HepG2 (cell line): ENCODE measurements at places on chromosomes 16 and 17. TPM values are rescaled to one million over a fixed set of nuclear protein-coding genes. Genes with fewer than 3 reads are reported as not detected.

DNA sequence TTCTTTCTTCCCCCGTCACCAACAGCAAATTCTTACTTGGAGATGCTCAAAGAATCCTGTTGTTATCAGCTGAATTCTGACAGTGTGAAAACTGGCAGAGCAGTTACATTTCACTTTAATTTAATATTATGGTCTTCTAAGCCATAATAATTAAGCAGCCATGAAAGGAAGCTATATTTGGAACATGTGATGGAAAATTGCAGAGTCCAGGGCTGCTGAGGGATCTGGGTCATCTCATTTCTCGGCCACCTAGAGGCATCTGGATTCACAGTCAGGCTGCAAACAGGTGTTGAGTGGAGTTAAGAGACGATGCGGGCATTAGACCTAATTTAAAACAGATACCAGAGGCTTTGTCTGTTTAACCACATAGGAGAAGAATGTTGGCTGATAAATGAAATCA is 38.4 kb downstream of the CHD9NB start:
- no peak for DNase-seq
- no peaks in the 10 kb centered on the region for H3K4me1 ChIP-seq
- H3K27ac ChIP-seq = no peak overlapping the region
- 0 out of 3 replicates have a peak, but pooled peaks cover 5% of the 10 kb centered on the region for H3K27me3 ChIP-seq
- H3K36me3 ChIP-seq = no peaks in the 10 kb centered on the region

GRCh38 chr16:268141-269053 is 7.3 kb downstream of the RGS11 start:
- H3K4me1 ChIP-seq = peaks cover 36% of the 10 kb centered on the region
- H3K27me3 ChIP-seq = peaks cover 49% of the 10 kb centered on the region; the same call in 2 of the 3 replicates
- peak overlapping the region; percentile 44; the same call in 1 of the 2 replicates for H3K4me3 ChIP-seq

GRCh38 chr17:7045492-7046126 is 1.7 kb upstream of the SLC16A11 start:
- H3K4me3 ChIP-seq = peak overlapping the region; percentile 61
- H3K36me3 ChIP-seq = no peaks in the 10 kb centered on the region
- peak overlapping the region; percentile 73 for H3K27ac ChIP-seq
- no peaks in the 10 kb centered on the region for H3K27me3 ChIP-seq
- peak; percentile 80 for DNase-seq

GRCh38 chr17:72419866-72420774 is 299.3 kb downstream of the SOX9 start:
- H3K27ac ChIP-seq = peak overlapping the region; percentile 83
- H3K4me3 ChIP-seq = no peak overlapping the region
- H3K4me1 ChIP-seq = peaks cover 88% of the 10 kb centered on the region
- peaks cover 37% of the 10 kb centered on the region for H3K36me3 ChIP-seq

The WNT3 gene
- 6.4 and 8.5 TPM in 2 replicates for total RNA-seq

DNA sequence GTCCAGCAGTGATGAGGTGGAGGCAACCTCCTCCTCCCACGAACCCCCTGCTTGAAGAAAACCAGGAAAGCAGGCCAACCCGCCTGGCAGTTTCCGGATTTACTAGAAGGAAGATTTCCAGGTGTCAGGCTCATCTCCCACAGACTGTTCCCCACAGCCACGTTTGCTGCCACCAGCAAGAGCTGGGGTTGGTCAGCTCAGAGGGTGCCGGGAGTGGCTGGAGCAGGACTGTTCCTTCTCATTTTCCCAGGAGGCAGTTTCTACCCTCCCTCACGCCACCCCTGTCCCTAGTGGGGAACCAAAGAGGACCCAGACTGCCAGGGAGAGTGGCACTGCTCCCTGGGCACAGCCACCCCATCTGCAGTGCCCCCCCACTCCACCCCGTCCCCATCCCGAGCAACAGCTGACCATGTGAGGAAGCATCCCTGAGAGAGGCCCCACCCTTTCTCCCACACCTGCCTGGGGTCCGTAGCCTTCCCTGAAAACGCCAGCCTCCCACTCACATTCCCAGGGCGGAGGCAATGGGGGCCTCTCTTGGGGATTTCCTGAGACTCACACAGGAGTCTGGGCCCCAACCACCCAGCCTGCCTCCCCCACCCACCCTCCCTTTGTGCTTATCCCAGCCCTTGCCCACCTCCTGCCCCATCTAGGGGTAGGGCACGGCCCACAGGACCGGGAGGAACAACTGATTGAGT is 5.9 kb downstream of the KRT17 start:
- no peak overlapping the region for H3K27ac ChIP-seq
- no peaks in the 10 kb centered on the region for H3K36me3 ChIP-seq
- DNase-seq = no peak
- H3K27me3 ChIP-seq = peaks cover 48% of the 10 kb centered on the region; the same call in 2 of the 3 replicates

DNA sequence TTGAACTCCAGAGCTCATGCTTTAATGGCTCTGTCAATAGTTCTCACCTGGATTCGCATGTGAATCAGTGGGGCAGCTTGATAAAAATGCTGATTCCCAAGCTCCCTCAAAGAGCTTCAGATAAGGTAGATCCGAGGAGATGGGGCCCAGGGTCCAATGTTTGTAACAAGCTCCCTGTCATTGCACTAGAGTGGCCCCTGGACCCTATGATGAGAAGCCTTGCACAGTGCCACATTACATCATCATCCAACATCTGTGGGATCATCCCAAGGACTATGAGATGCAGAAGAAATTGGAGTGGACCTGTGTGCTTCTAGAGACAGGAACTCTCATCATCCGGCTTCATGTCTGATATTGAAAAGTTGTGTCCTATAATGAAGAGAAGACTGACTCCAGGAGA is 340.8 kb downstream of the SHISA9 start:
- no peaks in the 10 kb centered on the region for H3K27me3 ChIP-seq
- H3K4me1 ChIP-seq = peaks cover 68% of the 10 kb centered on the region
- no peak overlapping the region for H3K4me3 ChIP-seq
- H3K27ac ChIP-seq = no peak overlapping the region
- no peaks in the 10 kb centered on the region for H3K36me3 ChIP-seq

DNA sequence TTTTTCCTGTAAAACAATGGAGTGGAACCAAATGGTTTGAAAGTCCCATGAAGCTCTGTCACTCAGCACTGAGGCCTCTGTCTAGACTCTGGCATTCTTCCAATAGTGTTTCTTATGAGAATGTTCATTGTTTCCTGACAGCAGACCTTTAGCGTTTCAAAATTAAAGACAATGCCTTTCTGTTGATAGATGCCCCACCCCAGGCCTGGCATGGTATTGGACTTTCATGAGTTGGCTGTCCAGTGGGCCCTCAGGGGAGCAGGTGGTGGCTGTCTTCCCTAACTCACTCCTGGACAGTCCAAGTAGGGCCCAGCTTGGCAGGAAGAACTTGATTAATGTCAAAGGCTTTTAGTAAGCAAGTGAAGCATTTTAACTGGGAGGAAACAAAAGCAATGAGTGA is 186.5 kb upstream of the CCL2 start:
- no peak overlapping the region for H3K27ac ChIP-seq
- H3K27me3 ChIP-seq = no peaks in the 10 kb centered on the region; the same call in 1 of the 2 replicates
- no peak overlapping the region for H3K4me3 ChIP-seq
- no peaks in the 10 kb centered on the region for H3K4me1 ChIP-seq
- no peaks in the 10 kb centered on the region for H3K36me3 ChIP-seq

DNA sequence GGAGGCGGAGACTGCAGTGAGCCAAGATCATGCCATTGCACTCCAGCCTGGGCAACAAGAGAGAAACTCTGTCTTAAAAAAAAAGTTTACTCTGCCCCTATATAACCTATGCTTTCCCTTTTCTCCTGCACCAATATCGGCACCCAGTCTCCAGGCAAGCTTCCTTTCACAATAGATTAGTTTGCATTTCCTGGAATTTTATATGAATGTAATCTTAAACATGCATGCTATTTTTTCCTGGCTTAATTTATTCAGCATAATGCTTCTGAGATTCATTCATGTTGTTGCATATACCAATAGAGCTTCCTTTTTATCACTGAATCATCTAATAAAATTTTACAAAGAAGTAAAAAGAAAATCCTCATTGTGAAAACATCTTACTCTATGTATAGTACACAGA is 59.4 kb downstream of the USP32 start:
- no peak overlapping the region for H3K27ac ChIP-seq
- no peaks in the 10 kb centered on the region for H3K27me3 ChIP-seq
- no peak overlapping the region for H3K4me3 ChIP-seq
- peaks cover 2% of the 10 kb centered on the region; the same call in 2 of the 3 replicates for H3K36me3 ChIP-seq

DNA sequence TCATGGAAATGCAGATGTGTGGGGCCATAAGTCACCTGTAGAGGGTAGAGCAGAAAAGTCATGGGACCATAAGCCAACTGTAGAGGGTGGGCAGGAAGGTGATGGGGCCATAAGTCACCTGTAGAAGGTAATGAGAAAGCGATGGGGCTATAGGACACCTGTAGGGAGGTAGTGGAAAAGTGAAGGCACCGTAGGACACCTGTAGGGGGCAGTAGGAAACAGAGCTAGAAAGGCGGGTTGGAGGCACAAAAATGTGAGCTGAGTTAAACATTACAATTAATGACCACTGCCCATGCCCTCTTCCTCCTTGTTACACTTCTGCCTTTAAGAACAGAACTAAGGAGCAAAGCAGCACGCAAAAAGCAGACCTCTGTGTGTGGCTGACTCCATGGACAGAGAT is 150.1 kb downstream of the SHISA6 start:
- no peaks in the 10 kb centered on the region for H3K36me3 ChIP-seq
- DNase-seq = peak; percentile 3
- H3K27ac ChIP-seq = no peak overlapping the region
- H3K27me3 ChIP-seq = no peaks in the 10 kb centered on the region; the same call in 1 of the 2 replicates

- peak; percentile 96 for DNase-seq
- peak overlapping the region; percentile 41 for H3K4me3 ChIP-seq
- H3K27me3 ChIP-seq = no peaks in the 10 kb centered on the region
- peak overlapping the region; percentile 97 for H3K27ac ChIP-seq
- peaks cover 98% of the 10 kb centered on the region for H3K4me1 ChIP-seq
Observed at GRCh38 chr17:30344283-30345088, 10.6 kb upstream of the TMIGD1 start.

The FBXW10 gene
- total RNA-seq = 0.04 TPM in 1 of 2 replicates, not detected in the other

DNA sequence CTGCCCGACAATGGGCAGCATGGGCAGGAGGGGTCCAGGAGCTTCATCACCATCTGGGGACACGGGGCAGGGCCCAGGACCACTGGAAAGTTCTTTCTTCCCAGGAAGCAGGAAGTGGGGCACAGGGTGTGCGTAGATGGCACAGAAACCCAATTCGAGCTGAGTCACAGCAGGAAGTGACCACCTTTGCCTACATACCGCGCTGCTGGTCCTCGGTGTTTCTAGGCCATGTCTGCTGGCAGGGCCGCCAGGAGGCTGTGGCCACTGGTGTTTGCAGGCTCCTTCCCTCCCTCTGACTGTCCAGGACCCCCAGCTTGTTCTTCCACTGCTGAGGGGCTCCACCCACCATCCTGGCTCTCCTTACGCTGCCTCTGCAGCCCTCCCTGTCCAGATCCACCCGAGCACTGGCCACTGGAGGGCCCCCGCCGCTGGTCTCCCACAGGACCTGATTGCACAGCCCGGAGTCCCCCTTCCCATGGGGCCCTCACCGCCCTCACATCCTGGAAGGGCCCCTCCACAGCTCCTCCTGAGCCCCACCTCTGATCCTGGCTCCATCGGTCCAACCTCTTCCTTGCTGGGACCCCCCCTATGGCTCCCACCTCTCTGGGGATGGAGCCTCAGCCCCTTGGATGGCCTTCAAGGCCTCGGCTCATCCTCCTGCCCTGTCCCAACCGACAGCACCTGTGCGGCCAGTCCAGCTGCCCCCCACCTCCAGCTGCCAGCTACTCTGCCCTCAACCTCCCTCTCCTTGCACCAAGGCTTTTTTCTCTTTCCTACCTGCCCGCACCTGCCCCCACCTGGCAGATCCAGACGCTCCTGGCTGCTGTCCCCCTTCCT is 14.5 kb upstream of the RASD1 start:
- H3K27me3 ChIP-seq = no peaks in the 10 kb centered on the region
- no peaks in the 10 kb centered on the region for H3K4me1 ChIP-seq
- no peak for DNase-seq
- H3K36me3 ChIP-seq = no peaks in the 10 kb centered on the region
- H3K27ac ChIP-seq = no peak overlapping the region

DNA sequence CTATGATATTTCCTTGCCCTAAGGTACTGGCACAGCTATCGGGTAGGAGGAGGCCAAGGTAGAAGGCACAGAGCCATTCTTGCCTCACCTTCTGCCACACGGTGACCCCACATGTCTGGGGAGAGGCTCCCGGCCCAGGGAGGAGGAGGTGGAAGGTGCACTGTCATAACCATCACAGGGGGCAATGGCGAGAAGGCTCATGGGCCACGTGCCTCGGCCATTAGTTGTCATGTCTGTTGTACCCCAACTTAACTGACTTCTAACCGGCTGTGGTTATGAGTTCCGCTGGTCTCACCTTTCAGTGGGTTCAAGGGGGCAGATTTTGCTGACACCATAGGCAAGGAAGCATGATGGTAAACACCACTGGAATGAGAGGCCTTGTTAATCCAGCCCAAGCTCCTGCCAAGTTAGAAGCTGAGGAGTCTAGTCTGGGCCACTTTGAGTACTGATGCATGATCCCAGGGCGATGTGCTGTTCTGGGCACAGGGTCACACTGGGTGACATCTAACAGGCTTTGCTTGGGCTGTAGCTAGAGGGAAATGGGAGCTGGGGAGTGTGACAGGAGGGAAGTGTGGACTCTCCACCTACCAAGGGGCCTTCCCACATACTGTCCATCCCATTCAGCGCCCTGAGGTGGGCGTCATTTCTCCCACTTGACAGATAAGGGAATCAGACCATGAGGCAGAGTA is 39.6 kb downstream of the HLF start:
- no peak for DNase-seq
- no peaks in the 10 kb centered on the region for H3K27me3 ChIP-seq
- peak overlapping the region; percentile 86 for H3K27ac ChIP-seq
- H3K36me3 ChIP-seq = peaks cover 22% of the 10 kb centered on the region
- H3K4me1 ChIP-seq = peaks cover 100% of the 10 kb centered on the region
- peak overlapping the region; percentile 15 for H3K4me3 ChIP-seq

The KCNH6 gene
- 0.08 and 0.18 TPM in 2 replicates for total RNA-seq

DNA sequence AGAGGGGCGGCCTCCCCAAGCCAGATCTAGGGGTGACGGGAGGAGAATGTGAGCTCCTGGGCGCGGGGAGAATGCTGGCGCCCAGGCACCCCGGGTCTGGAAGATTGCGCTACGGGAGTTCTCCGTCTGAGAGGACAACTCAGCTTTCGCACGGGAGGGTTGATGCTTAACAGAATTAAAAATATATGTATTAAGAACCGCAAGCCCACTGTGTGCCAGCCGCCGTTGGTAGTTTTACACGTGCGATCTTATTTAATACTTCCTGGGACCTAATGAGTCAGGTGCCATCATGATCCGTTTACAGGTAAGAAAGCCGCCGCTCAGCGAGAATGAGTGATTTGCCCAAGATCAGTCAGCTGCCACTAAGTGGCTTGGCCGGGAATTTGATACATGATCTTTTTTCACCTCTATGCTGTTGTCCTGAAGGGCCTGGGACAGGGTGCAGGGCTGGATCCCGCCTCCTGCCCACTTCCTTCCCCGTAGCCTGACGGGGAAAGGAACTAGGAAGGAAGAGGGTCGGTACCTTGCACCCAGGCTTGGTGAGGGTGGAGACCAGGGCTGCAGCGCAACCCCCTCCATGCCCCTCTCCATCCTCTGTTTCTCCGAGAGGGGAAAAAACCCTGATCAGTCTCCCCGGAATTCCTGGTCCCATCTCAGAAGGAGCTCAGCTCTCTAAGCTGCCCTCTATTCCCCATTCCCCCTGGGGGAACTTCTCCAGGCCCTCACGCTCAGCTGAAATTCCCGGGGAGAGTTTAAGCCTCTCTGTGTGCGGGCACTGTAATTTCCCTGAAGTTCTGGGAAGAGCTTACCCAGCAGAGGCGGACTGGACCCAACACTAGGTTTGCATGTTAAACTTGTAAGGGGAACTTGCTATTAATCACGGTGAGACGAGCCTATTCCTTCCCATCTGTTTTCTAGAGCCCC is 983 bp downstream of the VAT1L start:
- peaks cover 6% of the 10 kb centered on the region for H3K4me1 ChIP-seq
- peaks cover 4% of the 10 kb centered on the region; the same call in 1 of the 2 replicates for H3K27me3 ChIP-seq
- H3K36me3 ChIP-seq = no peaks in the 10 kb centered on the region
- H3K27ac ChIP-seq = no peak overlapping the region
- no peak for DNase-seq
- H3K4me3 ChIP-seq = no peak overlapping the region
